ENCODE measurements at places on chromosomes 11 and 22.

- DNase-seq, result no peak
- H3K36me3 ChIP-seq, result no peaks in the 10 kb centered on the region
- no peaks in the 10 kb centered on the region for H3K4me1 ChIP-seq
- H3K27ac ChIP-seq, result no peak overlapping the region
Measured at GRCh38 chr11:127631974-127632373, 631.4 kb upstream of the KIRREL3 start.

DNA sequence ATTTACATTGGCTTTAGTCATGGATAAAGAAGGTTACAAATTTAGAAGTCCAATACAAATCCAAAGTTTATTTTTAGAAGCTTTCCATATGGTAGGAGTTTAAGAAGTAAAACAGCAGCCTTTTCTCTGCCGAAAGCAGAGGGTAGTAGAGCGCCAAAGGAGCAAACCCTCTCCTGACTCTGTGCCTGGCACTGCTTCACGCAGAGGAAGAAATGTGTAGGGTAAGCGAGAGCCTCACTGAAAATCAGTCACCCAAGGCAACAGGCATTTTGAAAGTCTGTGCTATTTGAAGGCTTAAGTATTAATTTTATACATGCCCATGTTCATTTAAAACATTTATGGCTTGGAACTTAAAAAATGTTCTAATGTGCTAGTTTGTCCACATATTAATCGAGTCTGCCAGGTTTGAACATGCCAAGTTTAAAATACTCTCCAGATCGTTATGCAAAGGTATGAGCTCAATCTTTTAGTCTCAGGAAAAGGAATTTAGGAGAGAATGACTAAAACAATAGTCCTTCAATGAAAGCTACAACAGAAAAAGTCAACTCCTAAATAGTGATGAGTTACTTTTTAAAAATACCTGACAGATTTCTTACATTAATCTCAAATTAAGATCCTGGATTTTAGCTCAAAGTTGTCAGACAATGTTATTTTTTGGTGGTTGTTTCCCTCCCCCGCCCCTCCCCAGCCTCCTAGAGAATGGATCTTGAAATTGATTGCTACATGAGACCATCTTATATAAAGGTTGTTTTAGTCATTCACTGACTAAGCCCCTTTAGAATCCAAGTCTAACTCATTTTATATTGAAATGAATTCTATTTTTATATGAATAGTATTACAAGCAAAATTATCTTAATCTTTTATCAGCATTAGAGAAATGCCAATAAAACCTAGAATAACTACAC is 38.7 kb downstream of the MRTFA start:
- H3K4me3 ChIP-seq, result no peak overlapping the region
- no peak overlapping the region for H3K27ac ChIP-seq
- no peaks in the 10 kb centered on the region for H3K36me3 ChIP-seq

DNA sequence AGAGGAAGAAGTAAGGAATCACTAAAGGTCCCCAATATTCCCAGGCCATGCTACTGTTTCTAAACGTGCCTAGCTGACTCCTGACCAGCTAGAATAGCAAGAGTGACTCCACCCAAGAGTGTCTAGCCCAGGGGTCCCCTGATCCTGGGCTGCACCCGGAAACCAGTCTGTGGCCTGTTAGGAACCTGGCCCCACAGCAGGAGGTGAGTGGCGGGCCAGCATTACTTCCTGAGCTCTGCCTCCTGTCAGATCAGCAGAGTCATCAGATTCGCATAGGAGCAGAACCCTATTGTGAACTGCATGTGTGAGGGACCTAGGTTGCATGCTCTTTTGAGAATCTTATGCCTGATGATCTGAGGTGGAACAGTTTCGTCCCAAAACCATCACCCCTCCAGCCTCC is 2.0 kb downstream of the MMP20 start:
- no peaks in the 10 kb centered on the region for H3K36me3 ChIP-seq
- H3K4me3 ChIP-seq, result no peak overlapping the region
- no peak for DNase-seq

DNA sequence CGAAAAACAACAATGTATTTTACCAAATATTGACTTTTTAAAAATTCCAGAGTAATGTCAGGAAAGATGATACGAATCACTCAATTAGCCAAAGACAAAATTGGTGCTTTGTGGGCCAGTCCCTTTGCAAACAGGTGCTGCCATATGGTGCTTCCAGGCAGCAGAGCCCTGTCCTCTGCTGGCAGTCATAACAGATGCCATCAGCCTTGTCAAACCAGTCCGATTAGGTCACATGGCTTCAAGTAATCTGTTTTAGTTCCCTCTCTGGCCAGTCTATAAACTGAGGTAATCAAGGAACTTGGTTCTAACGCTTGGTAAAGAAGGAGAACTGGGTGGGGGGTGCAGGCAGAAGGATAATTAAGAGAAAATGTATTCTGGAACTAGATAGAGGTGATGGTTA is 49.1 kb upstream of the CAPRIN1 start:
- no peaks in the 10 kb centered on the region for H3K36me3 ChIP-seq
- no peak for DNase-seq
- no peaks in the 10 kb centered on the region for H3K27me3 ChIP-seq
- no peak overlapping the region for H3K4me3 ChIP-seq
- H3K27ac ChIP-seq, result no peak overlapping the region

DNA sequence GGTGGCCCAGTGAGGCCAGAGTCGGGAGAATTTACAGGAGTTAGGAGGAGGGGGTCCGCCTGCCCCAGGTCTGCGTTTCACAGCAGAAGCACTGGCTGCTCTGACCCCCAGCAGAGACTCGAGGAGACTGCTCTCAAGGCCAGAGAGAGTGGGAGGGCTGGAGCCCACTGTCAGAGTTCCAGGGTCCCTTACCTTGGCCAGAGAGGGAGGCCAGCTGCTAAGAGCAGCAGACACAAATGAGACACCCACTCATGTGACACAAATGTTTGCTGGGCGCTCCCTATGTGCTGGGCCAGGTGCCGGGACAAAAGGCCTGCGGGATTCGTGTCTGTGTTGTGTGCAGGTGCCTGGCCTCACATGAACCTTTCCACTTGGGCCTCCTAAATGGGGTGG is 2.8 kb upstream of the TNFRSF13C start:
- H3K27me3 ChIP-seq, result no peaks in the 10 kb centered on the region
- H3K4me1 ChIP-seq, result peaks cover 30% of the 10 kb centered on the region
- no peak overlapping the region for H3K27ac ChIP-seq
- no peak overlapping the region for H3K4me3 ChIP-seq

GRCh38 chr22:44479662-44480061 is 18.4 kb downstream of the RTL6 start:
- peaks cover 4% of the 10 kb centered on the region for H3K4me1 ChIP-seq
- H3K4me3 ChIP-seq, result no peak overlapping the region
- DNase-seq, result no peak
- no peak overlapping the region for H3K27ac ChIP-seq

DNA sequence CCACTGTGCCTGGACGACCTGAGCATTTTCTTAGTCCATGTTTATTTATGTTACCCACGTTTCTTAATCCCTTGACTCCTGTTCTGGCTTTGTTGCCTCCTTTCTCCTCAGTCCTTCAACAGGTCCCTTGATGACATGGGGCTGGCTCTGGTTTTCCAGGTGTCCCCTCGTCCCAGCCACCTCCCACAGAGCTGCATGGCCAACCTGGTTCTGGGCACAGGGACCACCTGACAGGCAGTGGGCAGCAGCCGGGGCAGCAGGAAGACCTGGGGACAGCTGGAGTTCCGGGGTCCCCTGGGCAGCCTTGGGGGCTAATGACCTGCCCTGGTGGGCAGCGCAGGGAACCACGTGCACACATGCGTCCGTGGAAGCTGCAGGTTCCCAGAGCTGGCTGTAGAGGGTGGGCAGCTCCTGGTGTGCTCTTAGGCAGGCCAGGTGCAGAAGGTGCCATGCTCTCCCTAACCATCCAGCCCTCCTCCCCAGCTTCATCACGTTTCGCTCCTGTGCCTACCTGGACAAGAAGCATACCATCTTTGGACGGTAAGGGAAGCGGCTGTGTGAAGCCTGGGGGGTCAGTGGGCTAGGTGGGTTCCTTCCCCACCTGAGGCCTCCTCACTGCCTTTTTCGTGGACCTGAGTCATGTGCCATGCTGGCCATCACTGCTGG is 27.7 kb downstream of the PPIL2 start:
- no peak overlapping the region for H3K4me3 ChIP-seq
- H3K27me3 ChIP-seq, result no peaks in the 10 kb centered on the region
- no peaks in the 10 kb centered on the region for H3K4me1 ChIP-seq
- H3K36me3 ChIP-seq, result peaks cover 71% of the 10 kb centered on the region
- H3K27ac ChIP-seq, result no peak overlapping the region

DNA sequence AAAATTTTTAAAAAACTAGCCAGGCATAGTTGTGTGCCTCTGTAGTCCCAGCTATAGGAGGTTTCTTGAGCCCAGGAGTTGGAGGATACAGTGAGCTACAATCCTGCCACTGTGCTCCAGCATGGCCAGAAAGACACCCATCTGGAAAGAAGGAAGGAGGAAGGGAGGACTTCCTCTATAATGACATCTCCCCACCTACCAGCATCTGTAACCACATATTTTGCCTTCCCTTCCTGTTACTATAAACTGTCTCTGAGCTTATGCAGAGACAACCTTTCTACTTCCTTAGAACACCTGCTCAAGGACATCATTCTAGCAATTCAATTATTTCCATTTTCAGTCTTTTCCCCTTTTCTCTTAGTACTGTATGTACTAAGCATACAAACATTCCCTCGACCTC is 2.2 kb upstream of the NUP160 start:
- peaks cover 10% of the 10 kb centered on the region for H3K36me3 ChIP-seq
- H3K4me3 ChIP-seq, result no peak overlapping the region

GRCh38 chr22:47333625-47334024 is 571.2 kb downstream of the TBC1D22A start:
- DNase-seq, result no peak
- no peaks in the 10 kb centered on the region for H3K27me3 ChIP-seq
- no peaks in the 10 kb centered on the region for H3K36me3 ChIP-seq
- no peak overlapping the region for H3K4me3 ChIP-seq
- no peak overlapping the region for H3K27ac ChIP-seq

GRCh38 chr11:2839395-2839943 is 46.1 kb downstream of the CDKN1C start:
- H3K4me3 ChIP-seq, result no peak overlapping the region
- H3K36me3 ChIP-seq, result no peaks in the 10 kb centered on the region
- DNase-seq, result no peak

DNA sequence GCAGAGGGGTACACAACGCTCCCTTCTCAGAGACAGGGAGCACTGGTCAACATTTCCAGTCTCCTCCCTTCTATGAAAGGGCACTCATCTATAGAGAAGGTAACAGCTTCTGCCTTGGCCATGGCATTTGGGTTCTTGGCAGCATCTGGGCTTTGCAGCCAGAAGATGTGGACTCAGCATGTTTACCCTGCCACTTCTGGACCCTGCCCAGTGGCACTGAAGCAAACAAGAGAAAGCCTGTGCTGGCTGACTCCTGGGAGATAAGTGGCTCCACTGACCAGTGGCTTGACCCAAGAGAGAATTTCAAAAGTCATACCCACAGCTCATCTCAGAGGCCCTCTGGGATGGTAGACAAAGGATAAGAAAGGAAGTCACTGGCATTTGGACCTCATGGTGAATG is 8.0 kb downstream of the CSNK2A3 start:
- H3K27me3 ChIP-seq, result no peaks in the 10 kb centered on the region
- no peaks in the 10 kb centered on the region for H3K4me1 ChIP-seq
- no peak overlapping the region for H3K27ac ChIP-seq
- H3K36me3 ChIP-seq, result no peaks in the 10 kb centered on the region
- no peak for DNase-seq

DNA sequence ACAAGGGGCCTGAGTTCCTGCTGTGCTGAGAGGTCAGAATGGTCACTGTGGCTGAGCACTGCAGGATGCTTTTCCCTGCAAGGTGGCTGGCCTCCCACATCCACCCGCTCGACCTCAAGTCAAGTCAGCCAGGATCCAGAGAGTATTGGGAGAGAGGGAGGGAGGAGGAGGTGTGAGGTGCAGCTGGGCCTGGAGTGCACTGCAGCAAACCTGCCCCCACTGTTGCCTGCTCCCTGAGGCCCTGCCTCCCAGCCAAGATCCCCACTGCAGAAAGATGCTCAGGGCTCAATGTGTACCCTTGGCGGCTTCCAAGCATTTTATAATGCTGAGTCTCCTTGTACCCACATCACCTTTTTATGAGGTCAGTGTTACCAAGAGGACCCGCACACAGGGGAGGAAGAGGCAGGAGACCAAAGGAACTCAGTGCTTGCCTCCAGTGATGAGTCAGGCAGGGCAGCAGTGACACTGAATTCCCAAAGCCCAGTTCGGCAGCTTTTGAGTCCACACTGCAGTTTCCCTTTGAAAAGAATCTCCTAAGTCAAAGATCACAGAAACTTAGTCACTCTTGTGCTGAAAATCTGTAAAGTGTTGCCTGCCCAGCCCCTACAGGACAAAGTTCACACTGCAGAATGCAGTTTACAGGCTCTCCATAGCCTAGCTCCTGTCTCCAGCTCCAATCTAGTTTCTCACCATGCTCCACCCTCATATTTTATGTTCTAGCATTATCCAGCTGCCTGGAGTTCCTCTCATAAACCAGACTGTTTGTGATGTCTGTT is 3.1 kb downstream of the ENDOD1 start:
- no peak overlapping the region for H3K4me3 ChIP-seq
- no peak overlapping the region for H3K27ac ChIP-seq
- H3K27me3 ChIP-seq, result no peaks in the 10 kb centered on the region
- H3K4me1 ChIP-seq, result peaks cover 34% of the 10 kb centered on the region
- DNase-seq, result peak; percentile 16
- no peaks in the 10 kb centered on the region for H3K36me3 ChIP-seq

DNA sequence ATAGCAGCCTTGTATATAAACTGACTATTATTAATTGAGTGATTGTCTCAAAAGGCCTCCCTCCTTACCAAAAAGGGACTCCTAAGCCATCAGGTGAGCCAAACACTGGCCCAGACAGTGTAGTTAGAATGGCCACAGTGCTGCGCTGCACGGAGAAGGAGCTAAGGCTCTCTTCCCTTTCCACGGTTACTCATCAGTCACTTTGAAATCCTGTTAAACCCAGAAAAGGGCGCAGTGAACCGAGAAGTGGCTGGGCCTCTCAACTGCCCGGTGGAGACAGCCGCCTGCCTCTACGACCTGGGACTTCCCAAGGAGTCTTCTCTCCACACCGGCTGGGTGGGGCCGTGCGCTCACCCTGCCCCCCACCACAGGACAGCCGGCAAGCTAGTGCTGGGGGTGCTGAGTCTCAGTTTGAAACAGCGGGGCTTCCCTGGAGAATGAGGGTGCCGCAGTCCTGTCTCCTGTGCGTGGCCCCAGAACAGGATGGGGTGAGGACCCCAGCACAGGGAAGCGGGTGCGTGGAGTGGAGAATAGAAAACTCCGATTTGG is 1.3 kb downstream of the MYH9 start:
- peak overlapping the region; percentile 98 for H3K4me3 ChIP-seq
- peak overlapping the region; percentile 91 for H3K27ac ChIP-seq
- H3K27me3 ChIP-seq, result no peaks in the 10 kb centered on the region
- DNase-seq, result no peak
- peaks cover 15% of the 10 kb centered on the region for H3K36me3 ChIP-seq
- peaks cover 51% of the 10 kb centered on the region for H3K4me1 ChIP-seq

DNA sequence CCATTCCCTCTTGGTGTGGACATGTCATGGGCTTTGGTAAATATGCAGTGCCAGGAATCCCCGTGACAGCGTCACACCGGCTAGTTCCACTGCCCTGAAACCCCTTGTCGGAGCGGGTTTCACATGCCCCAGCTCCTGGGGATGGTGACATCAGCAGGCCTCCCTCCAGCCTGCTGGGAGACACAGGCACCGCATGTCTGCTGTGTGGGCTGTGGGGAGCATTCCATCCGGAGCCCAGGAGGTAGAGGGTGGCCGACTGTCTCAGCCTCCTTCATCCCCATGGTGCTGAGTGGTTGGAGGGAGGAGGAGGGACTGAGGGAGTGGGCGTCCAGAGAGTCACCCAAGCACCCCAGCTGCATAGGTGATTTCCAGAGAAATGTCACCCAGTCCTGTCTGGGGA is 1161.1 kb downstream of the BRD1 start:
- no peaks in the 10 kb centered on the region for H3K36me3 ChIP-seq
- no peaks in the 10 kb centered on the region for H3K27me3 ChIP-seq
- no peak overlapping the region for H3K4me3 ChIP-seq
- no peak overlapping the region for H3K27ac ChIP-seq
- DNase-seq, result no peak
